ENCODE measurements at places on chromosomes 1 and 21.

GRCh38 chr1:70805641-70806040 is 242.0 kb downstream of the PTGER3 start:
- no peak for DNase-seq

DNA sequence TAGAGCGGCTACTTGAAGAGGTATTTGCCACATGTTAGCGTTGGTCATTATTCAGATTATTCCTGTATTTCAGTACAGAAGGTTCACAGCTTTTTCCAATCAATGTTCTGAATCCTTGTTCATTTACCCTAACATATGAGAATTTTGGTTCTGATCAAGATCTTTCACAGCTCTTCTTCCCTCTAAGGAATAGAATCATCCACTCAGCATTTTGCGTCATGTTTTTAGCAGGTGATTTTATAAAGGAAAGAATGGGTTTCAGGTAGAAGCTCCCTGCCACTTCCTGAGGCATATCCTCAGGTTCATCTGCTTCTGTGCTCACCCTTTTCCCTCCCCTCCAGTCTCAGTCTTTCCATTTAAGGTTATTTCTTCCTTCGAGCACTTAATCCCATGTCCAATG is 66.4 kb downstream of the NPHS2 start:
- DNase-seq = no peak

GRCh38 chr1:164576291-164577271 is 17.6 kb downstream of the PBX1 start:
- DNase-seq = no peak

DNA sequence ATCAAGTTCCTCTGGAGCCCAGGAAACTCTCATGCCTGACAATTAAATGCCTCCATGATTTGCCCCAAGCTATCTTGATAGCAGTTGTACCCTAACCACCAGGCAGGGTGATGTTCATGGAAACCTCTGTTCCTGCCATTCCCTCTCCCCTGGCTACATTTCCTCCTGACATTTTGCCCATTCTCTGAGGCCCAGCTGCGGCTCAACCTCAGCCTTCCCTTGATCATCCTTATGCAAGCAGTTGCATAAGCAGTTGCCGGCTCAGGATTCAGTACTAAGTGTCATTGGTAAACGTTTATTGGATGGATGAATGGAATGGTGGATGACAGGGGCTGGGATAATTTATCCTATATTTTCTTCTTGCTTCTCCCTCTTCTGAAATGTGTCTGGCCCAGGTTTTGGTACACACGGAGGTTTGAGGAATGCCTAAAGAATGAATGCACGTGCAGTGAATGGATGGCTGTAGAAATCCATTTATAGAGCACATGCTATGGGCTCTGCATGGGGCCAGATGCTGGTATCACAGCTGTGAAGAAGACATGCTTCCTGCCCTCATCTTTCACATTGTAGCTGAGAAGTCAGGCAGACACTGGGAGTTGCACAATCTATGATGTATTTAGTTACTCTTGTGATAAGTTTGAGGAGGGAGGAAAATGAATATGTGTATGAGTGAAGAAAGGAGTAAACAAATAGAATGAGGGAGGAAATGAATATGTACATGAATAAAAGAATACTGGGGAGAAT is 261.8 kb downstream of the FOXD2 start:
- no peak for DNase-seq

DNA sequence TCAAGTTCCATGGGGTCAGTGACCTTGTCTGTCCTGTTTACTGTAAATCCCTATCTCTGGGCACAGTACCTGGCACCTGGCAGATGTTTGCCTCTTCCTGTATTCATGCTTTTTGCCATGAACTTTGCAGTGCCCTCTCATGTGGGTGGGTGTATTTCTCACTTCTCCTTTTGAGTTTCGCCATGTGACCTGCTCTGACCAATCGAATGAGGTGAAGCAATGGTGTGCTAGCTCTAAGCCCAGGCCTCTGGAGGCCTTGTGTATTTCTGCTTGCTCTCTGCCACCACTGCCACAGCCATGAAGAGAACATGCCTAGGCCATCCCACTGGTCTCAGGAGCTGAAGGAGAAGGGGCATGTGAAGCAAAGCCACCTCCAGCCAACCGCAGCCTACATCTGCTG is 185.5 kb upstream of the ZC3H12A start:
- DNase-seq = no peak

DNA sequence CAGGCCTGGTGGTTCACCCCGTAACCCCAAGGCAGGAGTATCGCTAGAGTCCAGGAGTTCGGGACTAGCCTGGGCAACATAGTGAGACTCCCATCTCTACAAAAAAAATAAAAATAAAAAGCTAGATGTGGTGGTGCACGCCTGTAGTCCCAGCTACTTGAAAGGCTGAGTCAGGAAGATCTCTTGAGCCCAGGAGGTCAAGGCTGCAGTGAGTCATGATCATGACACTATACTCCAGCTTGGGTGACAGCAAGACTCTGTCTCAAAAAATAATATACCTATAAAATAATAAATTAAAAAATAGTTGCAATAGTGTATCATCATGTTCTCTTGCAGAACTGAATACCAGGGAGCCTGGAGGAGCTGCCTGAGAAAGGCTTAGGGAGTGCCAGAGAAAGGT is 19.9 kb upstream of the TMEM39B start:
- DNase-seq = no peak

DNA sequence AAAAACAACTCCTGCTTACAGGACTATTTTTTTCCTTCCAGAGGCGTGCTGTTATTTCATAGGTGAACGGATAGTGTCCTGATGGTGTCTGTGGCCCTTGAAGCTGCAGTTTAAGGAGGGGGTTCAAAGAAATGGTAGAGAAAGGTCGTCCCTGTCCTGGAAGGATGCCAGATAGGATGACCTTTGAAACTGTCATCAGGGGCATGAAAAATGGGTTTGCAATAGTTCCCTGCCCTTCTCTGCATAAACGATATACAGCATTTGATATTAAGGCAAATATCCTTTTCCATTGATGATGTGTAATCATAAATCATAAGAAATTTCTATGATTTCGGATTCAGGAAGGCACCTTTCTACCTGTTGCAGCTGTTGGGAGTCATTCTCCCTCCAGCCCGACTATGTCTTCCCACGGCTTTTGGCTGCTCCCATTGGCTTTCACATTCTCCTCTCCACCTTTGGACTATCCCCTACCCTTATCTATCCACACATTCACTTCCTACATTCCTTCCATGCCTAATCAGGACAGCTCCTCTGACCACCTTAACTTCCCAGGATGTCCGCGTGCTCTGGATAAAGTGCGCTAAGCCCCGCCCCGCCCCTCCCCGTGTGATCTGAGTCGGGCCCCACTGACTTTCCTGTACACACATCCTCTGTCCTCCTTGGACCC is 209.8 kb downstream of the DISC1 start:
- DNase-seq = no peak

- no peak for DNase-seq
Observed at GRCh38 chr1:27600498-27601175, 3.3 kb downstream of the AHDC1 start.

GRCh38 chr21:34883491-34884271 is 165.4 kb downstream of the RUNX1 start:
- DNase-seq = no peak

GRCh38 chr1:86430376-86430775 is 6.4 kb downstream of the CLCA2 start:
- no peak for DNase-seq

GRCh38 chr1:178646821-178647220 is 78.2 kb upstream of the RALGPS2 start:
- no peak for DNase-seq

DNA sequence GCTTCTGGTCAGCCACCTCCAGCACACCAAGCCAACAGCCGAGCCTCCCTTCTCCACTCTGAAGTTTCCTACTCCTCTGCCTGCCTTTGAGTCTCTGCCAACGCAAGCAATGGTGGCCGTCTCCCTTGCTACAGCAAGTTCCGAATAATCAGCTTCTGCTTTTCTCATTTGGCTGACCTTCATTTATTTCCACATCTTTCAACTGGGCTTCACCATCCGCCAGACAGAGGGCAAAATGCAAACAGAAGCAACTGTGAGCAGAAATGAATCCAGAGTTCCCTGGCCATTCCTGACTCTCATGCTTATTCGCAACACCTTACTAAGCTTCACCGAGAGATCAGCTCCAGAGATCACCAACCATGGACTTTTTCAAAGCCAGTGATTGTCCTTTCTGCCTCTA is 621.0 kb downstream of the NPHP4 start:
- no peak for DNase-seq

- DNase-seq = no peak
Observed at GRCh38 chr1:52041551-52042185, 8.1 kb upstream of the KTI12 start.

- no peak for DNase-seq
Observed at GRCh38 chr1:202439308-202439707, 90.8 kb downstream of the PPP1R12B start.

DNA sequence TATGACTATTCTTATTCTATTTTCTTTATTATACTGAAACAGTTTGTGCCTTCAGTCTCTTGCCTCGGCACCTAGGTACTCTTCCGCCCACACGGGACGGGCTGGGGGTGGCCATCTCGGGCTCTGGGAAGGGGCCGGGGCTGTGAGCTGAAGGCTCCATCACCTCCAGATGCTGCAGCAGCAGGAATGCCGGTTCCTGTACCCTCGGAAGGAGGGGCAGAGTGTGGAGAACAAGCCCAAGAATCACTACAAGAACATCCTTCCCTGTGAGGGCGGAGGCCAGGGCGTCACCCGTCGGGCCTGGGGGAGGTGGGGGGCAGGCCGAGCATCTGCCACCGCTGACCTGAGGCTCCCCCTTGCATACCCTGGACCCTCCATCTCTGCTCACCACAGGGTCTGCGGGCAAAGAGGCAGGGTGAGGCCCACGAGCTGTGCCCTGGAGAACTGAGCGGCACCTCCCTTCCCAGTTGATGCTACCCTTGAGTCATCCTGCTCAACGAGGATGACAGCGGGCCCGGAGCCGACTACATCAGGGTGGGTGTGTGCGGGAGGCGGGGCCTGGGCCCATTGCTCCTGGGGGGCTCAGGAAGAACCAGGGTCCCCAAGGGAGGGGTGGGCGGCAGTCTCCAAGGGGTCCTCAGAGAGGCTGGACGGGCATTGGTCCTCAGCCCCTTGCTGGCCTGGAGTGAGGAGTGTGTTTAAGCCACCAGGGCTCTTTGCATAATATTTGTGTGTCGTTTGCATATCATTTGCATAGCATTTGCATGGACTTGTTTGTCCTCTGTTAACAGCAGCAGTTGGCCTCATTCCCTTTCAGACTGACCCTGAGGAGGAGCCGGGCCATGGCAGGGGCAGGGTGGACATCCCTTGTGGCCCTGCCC is 7.5 kb downstream of the RNF223 start:
- DNase-seq = peak; percentile 67

DNA sequence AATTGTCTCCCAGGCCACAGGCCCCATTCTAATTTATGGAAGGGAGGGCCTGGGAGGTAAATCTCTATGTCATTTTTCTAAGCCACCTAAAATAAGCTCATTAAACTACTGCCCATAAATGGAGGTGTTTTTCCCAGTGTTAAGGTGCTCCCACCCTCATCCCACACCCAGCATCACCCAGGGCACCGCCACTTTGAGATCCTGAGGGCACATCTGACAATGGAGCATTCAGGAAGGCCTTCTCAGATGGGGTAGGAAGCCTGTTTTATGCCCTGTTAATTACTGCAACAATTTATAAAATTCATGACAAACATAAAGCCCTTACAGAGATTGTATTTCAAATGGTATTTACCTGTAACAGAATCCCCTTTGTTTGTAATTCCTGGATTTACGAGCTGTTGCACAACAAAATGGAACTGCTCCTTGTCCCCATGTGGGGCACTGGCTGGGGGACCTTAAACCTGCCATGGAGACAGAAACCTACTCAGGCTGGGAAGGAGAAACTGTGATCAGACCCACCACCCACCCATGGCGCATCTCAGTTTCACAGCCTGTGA is 319.5 kb upstream of the USP24 start:
- no peak for DNase-seq

DNA sequence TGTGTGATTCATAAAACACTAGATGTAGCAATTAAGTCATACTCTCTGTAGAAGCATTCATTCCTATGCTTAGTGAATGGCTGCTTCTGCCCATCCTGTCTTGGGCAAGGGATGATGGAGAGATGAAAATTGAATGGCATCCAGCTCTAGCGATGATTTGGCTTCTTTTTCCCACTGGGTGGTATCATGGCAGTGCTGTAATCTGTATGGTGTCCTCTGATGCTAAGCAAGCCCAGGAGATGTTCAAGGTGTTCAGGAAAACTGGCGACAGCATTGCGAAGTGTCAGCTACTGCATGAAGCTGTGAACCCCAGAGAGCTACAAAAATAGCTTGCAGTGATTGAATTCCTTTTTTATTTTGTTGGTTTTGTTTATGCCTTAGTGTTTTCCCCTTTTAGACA is 48.9 kb upstream of the LEPR start:
- DNase-seq = no peak

DNA sequence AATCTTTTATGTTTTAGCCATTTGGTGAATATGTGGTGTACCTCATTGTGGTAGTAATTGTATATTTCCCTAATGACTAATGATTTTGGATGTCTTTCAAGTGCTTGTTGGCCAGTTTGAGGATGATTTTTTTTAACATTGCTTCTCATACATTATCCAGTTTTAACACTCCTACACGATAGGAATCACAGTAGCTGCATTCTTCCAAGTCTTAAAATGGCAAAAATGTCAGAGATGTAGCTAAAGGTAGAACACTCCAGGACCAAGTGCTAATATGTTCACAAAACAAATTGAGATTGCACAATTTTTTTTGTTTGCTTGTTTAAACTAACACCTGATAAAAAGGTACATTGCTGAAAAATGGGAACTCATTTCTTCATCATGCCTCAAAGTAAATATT is 11.7 kb downstream of the USP25 start:
- DNase-seq = no peak

DNA sequence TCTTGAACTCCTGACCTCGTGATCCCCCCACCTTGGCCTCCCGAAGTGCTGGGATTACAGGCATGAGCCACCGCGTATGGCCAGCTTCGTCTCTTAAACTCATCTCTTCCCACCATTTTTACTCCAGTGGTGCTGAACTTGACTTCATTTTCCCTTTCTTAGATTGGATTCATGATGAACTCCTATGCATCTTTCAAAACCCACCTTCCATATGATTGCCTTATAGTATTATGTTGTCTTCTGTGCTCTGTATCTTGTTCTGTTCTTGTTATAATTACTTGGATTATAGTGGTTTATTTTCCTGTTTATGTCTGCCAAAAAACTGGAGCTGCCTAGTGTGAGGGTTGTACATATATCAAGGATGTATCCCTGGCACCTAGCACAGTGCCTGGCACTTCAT is 110.8 kb upstream of the GADD45A start:
- no peak for DNase-seq

GRCh38 chr1:50300297-50300696 is 122.9 kb downstream of the DMRTA2 start:
- DNase-seq = no peak

All from 8988T (cell line).